HepG2 (cell line): ENCODE measurements at places on chromosomes 12 and 14. TPM values are rescaled to one million over a fixed set of nuclear protein-coding genes. Genes with fewer than 3 reads are reported as not detected.

DNA sequence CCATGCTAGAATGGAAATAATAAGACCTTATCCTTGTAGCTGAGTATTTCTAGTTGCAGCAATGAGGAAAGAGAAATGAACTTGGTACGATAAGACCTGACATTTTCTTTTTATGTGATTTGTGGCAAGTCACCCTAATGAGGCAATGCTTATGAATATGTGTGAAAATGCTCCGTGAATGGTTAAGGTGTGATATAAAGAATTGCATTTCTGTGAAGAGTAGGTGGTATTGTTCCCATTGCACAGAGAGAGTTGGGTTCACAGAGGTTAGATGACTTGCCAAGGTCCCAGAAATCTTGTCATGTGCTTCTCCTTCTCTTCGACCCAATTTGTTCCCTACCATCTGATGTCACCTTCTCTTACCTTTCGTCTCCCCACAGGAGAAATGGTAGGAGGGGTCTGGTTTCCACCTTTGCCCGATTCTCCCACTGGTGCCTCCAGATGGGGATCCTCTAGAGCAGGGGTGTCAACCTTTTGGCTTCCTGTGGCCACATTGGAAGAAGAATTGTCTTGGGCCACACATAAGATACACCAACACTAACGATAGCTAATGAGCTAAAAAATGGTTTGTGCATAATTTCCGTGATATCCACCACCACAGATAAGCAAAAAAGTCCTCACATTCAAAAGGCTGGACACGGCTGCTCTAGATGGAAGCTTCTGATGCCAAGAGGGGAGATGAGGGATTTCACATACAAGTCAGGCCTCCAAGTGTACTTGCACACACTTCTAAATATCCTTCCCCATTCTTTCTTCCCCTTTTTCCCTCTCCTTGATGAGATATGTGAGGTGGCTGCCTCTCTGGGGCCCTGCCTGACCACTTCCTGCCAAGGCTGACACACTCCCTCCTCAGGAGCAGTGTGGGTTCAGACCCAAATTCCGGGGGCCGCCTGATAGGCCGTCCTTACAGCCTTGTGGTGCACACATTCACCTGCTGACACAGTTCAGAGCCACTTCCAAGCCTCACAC, 96.1 kb downstream of the PLXNC1 start:
- DNase-seq = no peak

DNA sequence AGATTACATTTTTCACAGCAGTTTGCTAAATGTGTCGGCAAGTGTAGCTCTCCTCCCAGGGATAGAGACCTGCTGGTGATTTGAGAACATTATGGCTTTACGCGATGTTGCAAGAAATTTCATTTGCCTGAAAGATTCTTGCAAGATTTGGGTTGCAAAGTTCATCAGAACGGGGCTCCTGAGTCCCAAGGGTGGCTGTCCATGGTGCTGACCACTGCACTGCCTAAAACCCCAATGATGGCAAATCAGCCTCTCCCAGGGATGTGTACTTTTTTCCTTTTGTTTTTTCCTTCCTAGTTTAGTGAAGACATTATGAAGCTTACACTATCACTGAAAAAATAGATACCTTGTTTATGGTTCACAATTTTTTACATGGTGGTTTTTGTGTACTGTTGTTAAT, 85.4 kb downstream of the WSCD2 start:
- peak; percentile 3 for DNase-seq

DNA sequence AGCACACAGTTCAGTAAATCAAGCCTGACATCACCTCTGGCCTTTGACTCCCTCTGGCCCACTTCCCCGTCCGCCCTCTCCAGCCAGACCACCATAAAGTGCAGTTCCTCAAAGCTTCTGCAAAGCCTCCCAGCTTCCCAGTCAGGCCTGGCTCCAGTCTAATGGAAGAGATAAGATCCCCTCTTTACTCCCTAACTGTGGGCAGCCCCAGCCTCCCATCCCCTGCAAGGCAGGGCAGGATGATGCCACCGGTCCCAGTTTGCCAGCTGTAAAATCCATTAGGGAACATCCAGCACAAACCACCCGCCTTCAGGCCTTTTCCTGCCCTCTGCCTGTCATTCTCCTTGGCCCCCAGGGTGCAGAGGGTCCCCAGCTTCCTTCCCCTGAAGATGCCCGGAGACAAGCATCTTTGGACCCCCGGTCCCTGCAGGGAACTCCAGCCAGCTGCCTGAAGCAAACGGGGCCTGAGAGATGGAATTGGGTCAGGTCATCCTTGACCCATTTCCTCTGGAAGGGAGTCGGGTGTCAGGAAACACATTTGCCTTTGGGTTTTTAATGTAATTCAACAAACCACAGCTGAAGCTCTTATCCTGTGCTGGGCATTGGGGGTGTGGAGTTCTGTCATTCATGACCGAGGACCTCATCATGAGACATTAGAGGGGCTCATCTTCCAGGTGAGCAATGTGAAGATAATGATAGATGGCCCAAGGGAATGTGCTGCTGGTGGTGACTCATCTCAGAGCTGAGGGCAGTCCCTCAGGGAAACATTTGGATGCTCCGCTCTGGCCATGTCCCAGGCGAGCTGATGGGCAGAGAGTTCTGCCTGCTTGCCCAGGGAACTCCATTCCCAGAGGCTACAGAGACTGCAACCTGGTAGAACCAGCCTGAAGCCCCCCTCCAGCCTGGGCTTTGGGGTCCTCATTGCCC, 93.8 kb upstream of the CLMN start:
- no peak for DNase-seq

DNA sequence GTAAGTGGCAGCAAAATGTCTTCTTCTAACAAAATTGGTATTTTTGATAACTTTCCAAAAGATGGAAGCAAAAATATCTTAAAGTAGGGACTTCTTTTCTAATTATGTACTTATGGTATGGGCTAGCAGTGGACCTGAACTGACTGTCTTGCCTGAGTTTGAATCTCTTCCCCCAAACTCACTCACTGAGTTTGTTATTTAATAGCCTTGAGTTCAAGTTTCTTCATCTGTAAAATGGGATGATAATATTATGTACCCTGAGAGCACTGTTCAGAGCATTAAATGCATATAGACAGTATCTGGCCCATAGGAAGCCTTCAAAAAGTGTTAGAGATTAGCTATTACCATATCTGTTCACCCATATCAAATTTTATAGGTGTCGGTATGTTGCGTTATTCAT, 210.4 kb upstream of the NUDT4 start:
- no peak for DNase-seq

The CNTN1 gene
- total RNA-seq = 0.07 and 0.29 TPM in 2 replicates

The NINJ2 gene
- total RNA-seq = 0.62 and 0.94 TPM in 2 replicates

DNA sequence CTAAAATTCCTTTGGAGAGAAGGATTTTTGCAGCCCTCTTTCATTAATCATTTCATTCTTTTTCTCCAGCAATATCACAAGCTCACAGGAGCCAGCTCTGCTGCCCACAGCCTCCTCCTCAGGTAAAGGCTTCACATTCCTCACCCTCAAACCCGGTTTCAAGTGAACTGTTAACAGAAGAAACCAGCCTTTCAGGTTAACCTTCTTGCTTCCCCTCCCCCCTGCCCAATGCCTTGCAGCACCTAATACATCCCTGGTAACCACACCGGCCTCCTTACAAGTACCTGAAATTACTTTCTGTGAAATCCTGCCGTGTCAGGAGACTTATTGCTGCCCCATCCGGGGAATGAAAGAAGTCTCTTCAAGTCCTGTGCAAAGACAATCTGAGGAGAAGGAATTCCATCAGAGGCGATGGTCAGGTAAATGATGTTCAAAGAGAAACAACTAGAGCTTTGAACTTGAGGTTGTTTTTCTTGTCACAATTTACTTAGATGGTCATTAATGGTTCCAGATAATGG, 111.2 kb downstream of the MYRFL start:
- DNase-seq = no peak

The ABCC9 gene
- total RNA-seq = not detected in 2 replicates

The SALL2 gene
- 4.9 and 7.6 TPM in 2 replicates for total RNA-seq

The NTF3 gene
- not detected in 2 replicates for total RNA-seq

GRCh38 chr12:90048918-90049317, 340.3 kb upstream of the ATP2B1 start:
- DNase-seq = no peak

The DHRS2 gene
- total RNA-seq = 2,867 and 3,021 TPM in 2 replicates

DNA sequence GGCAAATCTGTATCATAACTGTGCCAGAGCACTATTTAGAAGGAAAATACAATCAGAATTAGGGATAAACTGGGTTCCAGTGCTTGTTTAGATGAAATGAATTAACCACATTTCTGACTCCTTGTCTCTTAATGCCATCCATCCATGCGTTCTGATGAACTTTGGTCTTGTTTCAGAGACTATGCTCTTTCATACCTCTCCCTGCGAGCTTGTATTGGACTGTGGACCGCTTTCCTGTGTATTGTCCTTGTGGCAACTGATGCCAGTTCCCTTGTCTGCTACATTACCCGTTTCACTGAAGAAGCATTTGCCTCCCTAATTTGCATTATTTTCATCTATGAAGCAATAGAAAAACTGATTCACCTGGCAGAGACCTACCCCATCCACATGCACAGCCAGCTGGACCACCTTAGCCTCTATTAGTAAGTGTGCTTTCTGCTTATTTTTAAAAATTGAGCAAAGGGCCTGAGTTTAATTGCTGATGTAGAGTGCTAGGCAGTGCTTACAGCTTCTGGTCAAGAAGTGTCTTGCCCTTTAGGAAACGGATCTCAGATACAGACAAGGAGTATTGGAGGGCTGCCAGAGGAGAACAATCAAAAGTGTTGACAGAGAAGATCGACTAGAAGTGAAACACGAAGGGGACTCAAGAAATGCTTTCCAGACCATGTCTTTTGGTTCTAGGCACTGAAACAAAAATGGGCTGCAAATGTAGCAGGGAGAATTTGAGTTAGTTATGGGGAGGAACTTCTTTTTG, 46.7 kb downstream of the SLC4A8 start:
- DNase-seq = peak; percentile 12

The ERP27 gene
- total RNA-seq = 5.1 and 6.6 TPM in 2 replicates

GRCh38 chr14:98099527-98099926, 1172.5 kb downstream of the BCL11B start:
- DNase-seq = no peak

DNA sequence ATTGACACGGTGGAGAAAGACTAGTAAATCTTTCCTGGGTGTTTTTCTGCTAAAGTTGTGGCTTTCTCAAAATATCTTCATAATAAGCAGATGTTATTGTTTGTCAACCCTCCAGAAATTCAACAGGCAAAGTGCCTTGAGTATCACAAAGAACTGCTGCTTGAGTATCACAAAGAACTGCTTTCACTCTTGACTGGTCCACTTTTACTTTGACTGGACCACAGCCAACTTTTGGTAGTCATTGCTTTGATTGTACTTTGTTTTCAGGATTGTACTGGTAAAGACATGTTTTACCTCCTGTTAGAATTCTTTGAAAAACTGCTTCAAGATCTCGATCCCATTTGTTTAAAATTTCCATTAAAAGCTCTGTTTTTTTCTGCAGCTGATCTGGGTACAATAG, 62.6 kb downstream of the PDZRN4 start:
- DNase-seq = no peak

GRCh38 chr14:73249564-73250316, 12.4 kb downstream of the PAPLN start:
- no peak for DNase-seq

GRCh38 chr12:105480162-105480561, 149.7 kb downstream of the C12orf75 start:
- DNase-seq = no peak

The PRB2 gene
- not detected in 2 replicates for total RNA-seq

DNA sequence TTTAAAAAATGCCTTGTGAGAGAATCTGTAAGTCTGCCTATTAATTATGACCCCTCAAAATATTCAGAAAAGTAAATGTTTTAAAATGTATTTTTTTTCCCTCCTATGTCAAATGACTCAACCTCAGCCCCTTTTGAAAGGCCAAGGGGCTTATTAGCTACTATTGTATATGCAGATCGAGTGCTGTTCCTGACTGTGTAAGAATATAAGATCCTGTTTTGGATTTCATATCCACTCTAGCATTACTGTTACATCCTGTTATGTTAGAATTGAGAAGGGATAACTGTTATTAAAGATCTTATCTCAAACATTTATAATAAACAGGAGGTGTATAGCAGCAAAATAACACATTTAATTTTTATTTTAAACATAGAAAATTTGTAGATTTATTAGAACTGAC, 46.6 kb upstream of the TPH2 start:
- DNase-seq = no peak

DNA sequence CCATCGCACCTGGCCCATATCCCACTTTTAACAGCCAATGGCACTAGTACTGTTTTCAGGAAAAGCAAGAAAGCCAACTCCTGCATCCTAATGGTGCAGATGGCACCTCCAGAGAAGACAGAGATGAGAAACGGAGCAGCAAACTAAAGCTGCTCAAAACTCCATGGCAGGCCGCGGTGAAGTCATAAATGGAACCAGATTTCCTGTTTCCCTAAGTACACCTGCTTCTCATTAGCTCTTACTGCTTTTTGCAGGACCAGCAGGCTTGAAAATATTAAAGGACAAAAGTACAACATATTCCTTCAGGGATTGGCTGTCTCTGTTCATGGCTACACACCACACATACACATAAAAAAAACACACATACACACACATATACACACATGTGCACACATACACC, 36.7 kb upstream of the LGALS3 start:
- no peak for DNase-seq

DNA sequence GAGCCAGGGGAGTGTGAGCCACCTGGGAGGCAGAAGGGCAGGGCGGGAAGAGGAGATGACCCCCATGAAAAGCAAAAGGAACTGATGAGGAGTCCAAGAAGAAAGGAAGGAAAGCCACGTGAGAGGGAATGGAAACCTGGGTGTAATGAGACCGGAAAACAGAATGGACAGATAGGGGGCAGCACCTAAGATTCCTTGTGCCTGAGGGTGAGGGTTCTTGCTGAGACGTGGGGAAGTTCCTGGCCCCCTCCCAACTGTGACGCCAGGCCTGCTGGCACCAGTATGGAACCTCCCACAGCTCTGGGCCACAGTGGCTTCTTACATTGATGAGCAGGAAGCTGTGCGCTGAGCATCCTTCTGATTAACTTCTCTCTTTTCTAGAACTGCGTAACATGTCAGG, 30.8 kb downstream of the TTC7B start:
- no peak for DNase-seq

DNA sequence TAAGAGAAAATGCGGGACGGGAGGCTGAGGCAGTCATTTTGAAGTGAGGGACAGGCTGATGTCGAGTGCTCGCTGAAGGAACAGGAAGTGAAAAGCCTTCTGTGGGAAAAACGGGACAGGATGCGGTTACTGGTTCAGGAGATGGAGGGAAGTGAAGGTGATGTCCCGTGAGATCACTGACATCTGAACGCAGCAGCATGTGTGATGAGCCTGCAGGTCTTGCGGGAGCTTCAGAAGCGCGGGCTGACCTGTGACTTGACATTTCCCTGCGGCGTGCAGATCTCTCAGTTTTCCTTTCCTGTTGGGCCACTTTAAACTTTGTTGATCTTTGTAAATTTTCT, 77.8 kb downstream of the DDX51 start:
- DNase-seq = no peak

DNA sequence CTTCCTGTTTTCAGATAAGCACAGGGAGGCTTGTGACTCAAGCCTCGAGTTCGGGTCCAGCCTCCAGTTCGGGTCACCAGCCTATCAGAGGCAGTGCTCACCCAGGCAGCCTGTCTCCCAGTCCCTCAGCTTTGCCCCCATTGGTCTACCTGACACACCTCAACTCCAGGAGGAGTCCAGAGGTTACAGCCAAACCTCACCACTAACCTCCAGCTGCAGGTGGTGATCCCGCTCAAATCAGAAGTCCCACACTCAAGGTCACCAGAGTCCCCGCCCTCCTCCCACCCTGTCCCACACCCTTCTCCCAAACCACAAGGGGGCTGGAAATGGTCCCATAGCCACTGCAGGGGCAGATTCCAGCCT, 42.1 kb downstream of the KDM2B start:
- peak; percentile 75 for DNase-seq

The DLK1 gene
- total RNA-seq = 48.2 and 95.5 TPM in 2 replicates
